ENCODE measurements at places on chromosomes 1 and 21.

GRCh38 chr1:212109728-212110127 is 74.2 kb downstream of the DTL start:
- no peak for DNase-seq

DNA sequence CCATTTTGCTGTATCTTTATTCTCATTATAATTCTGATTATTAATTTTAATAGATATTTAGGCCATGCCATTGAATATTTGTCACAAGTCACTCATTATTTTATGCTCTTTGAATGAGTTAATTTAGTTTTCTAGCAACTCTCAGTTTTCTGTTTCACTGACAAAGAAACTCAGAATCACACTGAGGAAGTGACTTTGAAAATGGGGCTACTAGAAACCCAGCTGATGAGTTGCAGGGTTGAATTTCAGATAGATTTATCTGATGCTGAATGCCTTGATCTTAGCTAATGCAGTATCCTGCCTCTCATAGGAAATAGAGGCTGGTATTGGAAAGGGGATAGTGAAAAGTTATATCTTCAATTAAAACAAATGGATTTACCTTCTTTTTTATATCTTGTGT is 67.4 kb upstream of the PLA2G4A start:
- no peak for DNase-seq

GRCh38 chr21:27380303-27380702 is 413.4 kb upstream of the ADAMTS5 start:
- DNase-seq = no peak

- no peak for DNase-seq
Observed at GRCh38 chr1:11704194-11704529, 12.7 kb downstream of the DRAXIN start.

DNA sequence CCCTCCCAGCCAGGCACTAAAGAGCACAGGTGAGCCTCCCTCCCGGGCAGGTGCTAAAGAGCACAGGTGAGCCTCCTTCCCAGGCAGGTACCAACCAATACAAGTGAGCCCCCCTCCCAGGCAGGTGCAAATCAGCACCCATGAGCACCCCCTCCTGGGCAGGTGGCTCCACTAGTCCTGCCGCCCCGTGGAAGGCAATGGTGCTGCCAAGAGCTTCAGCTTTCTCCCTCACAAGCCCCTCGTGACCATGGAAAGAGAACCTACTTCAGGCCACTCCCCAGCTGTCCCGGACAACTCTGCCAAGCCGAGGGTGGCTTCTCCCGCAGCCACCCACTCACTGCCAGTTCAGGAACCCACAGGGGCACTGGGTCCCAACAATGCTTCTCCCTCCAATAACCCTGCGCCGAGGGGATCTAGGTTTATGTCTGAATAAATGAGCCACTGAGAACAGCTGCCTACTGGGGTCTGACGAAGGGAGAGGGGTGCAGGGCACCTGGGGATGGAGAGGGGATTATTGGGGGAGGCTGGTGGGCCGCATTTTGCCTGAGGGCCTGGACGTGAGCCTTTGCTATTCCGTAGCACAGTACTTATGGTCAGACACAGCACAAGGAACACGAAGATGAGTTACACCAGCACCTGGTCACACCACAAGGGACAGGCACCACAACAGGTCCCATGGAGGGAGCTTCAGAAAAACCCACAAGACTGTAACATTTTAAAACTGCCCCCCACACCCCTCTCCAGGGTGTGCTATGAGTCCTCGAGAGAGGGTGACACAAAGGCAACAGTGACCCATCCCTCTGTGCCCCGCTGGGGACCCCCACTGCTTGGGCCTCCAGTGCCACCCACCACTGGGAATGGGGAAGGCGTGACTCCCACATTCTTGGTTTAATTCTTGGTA is 46.3 kb downstream of the PRDM15 start:
- DNase-seq = no peak

- no peak for DNase-seq
Observed at GRCh38 chr1:180982422-180982821, 40.2 kb downstream of the STX6 start.

DNA sequence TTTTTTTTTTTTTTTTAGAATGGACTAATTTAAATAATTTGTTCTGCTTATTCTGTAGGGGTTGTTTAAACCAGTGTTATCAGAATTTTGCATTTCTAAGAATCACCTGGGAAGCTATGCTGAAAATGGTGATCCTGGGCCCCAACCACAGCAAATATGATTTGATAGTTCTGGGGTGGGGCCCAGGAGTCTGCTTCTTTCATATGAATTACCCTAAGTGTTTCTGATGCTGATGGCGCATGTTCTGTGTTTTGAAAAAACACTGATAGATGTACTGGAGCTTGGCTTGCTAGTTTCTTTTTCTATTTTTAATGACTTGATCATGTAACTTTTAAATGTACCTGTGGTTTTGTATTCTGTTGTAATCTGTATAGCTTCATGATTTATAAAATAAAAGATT is 89.3 kb downstream of the CDC14A start:
- no peak for DNase-seq

- DNase-seq = no peak
Observed at GRCh38 chr1:55060133-55060999, 21.0 kb downstream of the PCSK9 start.

- DNase-seq = no peak
Observed at GRCh38 chr1:156894711-156895454, 1.4 kb downstream of the PEAR1 start.

- DNase-seq = no peak
Observed at GRCh38 chr1:193629875-193630274, 443.5 kb upstream of the B3GALT2 start.

- DNase-seq = no peak
Observed at GRCh38 chr1:222561656-222562055, 13.8 kb upstream of the HHIPL2 start.

GRCh38 chr1:204852854-204853253 is 17.8 kb upstream of the NFASC start:
- no peak for DNase-seq

DNA sequence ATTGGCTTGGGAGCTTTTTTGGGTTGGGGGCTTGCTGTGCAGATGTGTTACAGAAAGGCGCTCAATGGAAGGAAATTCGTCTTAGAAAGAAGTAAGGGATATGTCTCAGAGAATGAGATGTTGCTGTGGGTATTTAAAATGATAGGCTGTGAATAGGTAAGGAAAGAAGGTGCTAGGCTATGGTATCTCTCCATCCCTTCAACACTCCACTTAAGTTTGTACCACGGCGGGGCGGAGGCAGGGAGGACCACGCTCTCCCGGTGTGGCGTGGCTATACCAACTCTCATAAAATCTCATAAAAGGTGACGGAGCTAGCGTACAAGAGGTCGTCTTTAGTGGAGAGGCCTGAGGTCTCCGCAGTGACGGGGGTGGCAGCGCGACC is 305 bp upstream of the RPS6KC1 start:
- DNase-seq = no peak

- DNase-seq = no peak
Observed at GRCh38 chr1:171351961-171352360, 38.0 kb downstream of the FMO4 start.

- no peak for DNase-seq
Observed at GRCh38 chr1:15001317-15001915, 152.1 kb upstream of the TMEM51 start.

DNA sequence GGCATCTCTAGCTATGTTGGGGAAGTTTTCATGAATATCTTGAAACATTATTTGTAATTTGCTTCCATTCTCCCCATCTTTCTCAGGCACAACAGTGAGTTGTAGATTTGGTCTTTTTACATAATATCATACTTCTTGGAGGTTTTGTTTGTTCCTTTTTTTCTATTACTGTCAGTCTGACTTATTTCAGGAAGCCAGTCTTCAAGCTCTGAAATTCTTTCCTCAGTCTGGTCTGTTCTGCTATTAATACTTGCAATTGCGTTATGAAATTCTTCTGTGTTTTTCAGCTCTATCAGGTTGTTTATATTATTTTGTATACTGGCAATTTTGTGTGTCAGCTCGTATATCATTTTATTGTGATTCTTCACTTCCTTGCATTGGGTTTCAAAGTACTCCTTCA is 424.6 kb upstream of the PTBP2 start:
- DNase-seq = no peak

DNA sequence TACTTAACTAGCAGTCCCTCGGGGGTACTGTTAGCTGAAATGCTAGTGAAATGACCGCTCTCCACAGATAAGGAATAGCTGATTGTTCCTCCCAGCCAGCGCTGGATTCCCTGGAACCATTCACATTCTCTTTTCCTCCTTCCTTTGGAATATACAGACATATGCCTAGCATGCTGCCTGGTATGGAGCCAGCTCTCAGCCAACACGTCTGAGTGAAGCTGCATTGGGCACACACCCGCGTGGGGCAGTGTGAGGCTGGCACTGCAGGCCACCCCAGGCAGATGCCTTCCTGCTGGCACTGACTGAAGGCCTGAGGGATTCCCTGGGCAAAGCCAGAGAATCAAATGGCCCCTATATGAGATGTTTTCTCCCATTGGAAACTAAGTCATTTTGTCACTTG is 66.7 kb downstream of the TLR5 start:
- DNase-seq = no peak

- DNase-seq = no peak
Observed at GRCh38 chr1:223077247-223077833, 65.7 kb downstream of the TLR5 start.

GRCh38 chr1:236163463-236164153 is 21.3 kb downstream of the GPR137B start:
- no peak for DNase-seq

GRCh38 chr1:213623064-213623581 is 364.6 kb upstream of the PROX1 start:
- DNase-seq = no peak

GRCh38 chr1:192445839-192446489 is 129.2 kb downstream of the RGS21 start:
- no peak for DNase-seq

- DNase-seq = peak; percentile 80
Observed at GRCh38 chr1:206575165-206575893, 36.9 kb downstream of the EIF2D start.

GRCh38 chr1:9190234-9190633 is 44.3 kb upstream of the H6PD start:
- DNase-seq = no peak

- no peak for DNase-seq
Observed at GRCh38 chr1:238119060-238119459, 228.3 kb upstream of the ZP4 start.

GRCh38 chr1:62362061-62362917 is 43.1 kb upstream of the KANK4 start:
- DNase-seq = no peak

DNA sequence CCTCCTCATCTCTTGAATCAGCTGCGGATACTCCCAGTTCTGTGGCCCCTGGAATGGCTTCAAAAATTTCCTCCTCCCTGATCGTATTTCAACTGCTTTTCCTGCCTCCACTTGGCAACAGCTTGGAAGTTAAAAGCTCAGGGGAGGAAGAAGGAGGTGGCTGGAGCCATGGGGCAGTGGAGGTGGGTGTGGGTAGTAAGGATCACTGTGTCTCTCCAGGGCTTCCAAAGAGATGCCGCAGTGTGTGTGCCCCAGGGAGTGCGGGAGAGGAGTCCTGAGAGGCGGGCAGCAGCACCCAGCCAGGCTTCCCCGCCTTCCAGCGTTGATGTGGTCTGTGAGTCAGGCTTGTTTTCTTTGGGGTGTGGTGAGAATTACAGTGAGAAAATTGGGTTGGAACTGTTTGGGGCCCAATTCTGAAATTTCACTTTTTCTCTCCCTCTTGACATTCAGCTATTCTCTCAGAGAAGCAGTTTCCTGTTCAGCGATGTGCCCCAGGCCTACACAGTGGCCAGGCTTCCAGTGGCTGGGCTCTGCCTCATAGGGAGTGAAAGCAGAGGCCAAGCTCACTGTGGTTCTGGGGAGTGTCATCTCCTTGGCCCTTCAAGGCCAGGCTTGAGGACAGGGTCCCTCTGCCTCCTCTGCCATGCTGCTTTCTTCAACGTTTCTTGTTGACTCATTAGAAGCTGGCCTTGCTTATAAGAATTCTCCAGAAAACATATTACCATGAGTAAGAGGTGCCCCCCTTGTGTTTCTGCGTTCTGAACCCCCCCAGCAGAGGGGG is 69.0 kb downstream of the PGM1 start:
- no peak for DNase-seq

- no peak for DNase-seq
Observed at GRCh38 chr1:147736883-147737282, 23.5 kb downstream of the GJA5 start.

GRCh38 chr1:177862916-177863315 is 106.9 kb downstream of the SEC16B start:
- DNase-seq = no peak

- DNase-seq = no peak
Observed at GRCh38 chr21:33088384-33088783, 18.4 kb downstream of the OLIG1 start.

DNA sequence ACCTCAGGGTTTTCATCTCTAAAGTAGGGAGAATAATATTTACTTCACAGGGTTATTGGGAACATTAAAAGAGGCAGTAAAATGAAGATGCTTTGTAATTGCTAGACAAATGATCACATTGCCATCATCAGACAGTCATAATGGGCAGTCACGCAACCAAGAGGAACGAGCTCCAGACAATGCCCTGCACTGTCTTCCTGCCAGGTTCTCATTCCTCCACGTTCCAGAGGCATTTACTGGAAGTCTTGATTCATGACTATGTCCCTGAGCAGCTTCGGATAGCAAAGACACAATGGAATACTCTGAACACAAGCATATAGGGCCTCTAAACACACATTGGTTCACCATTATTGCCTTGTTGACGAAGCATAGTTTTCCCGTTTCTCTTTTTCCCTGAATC is 389.7 kb downstream of the NTNG1 start:
- DNase-seq = no peak

DNA sequence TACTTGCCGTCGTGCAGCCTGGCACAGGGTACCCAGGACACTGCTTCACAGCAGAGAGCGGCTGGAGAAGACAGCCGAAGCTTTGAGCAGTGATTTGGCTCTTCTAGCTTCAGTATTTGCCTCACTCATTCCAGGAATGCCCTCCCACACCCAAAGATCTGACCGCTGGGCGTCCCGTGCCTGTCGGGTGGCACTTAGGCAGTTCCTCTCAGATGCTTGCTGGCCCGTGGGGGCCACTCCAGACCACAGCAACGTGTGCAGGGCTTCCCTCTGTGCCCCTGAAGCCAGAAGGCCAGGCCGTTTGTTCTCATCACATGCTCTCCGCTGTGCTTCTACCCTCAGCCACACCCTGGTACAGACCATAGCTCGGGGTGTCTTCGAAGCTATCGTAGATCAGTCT is 17.0 kb downstream of the RRP1B start:
- DNase-seq = no peak

DNA sequence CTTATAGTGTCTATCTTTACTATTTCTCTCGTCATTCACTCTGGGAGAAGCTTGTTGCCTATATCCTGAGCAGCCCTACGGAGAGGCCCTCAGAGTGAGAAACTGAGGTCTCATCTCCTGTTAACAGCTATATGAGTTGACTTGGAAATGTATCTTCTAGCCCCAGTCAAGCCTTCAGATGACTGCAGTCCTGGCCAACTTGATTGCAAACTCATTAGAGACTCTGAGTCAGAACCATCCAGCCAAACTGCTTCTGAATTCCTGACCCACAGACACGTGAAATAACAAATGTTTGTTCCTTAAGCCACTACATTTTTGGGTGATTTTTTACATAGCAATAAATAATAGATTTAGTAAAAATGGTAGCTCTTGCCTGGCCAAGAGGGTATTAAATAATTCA is 3.9 kb upstream of the ZBED6 start:
- DNase-seq = no peak

Measured in SIG-M5 (cell line).